ENCODE measurements at places on chromosomes 16 and 17.

- DNase-seq = peak; percentile 11
Measured at GRCh38 chr17:54891176-54891821, 9.4 kb upstream of the TOM1L1 start.

GRCh38 chr16:15498427-15499175, 64.2 kb downstream of the BMERB1 start:
- no peak for DNase-seq

DNA sequence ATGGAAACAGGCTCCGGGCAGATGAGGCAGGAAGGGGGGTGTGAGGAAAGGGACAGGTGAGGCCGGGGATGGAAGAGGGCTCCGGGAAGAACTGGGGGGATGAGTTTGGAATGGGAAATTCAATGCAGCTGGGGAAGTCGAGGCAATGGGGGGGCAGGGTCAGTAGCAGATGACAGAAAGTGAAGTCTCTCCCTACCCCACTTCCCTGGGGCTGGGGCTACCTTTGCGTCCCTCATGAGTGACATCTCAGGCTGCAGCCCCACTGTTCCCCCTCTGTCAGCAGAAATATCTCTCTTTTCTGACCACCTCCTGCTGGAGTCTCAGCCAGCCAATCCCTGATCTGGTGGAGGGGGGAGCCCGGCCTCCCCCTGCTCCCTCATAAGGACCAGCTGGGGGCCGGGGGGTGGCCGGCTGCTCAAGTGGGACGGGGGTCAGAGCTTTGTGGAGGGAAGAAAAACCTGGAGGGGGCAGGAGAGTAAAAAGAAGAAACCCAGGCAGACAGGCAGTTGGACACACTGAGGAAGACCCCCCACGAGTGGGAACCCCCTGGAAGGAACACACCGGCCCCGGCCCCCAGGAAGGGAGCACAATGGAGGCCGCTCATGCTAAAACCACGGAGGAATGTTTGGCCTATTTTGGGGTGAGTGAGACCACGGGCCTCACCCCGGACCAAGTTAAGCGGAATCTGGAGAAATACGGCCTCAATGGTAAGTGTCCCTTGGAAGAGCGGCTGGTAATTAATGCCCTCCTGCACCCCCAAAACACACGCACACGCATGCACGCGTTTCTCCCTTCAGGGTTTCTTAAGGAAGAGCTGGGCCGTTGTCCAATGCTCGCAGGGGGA, at the start of gene ATP2A1:
Gene ATP2A1, plus strand, starts transcription at position 406 of the 844 bp plus-strand sequence. Its CDS starts 184 bp downstream, at position 590.
- no peak for DNase-seq

DNA sequence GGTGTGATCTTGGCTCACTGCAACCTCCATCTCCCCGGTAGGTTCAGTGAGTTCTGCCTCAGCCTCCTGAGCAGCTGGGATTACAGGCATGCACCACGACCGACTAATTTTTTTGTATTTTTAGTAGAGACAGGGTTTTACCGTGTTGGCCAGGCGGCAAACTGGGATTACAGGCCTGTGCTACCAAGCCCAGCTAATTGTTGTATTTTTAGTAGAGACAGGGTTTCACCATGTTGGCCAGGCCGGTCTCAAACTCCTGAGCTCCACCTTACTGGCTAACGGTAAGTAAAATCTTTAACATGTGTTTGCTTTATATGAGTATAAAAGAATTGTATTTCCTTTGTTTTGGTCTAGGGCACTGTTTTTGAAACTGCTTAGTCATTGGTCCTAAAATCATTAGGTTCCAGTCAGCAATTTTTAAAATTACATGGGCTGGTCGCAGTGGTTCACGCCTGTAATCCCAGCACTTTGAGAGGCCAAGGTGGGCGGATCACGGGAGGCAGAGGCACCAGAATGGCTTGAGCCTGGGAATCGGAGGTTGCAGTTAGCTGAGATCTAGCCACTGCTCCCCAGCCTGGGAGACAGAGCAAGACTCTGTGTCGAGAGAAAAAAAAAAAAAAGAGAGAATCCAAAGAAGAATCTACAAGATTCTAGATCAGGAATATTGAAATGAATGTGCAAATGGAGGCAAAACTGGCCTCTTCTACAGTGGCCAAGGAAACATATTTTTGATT, 3.6 kb downstream of the FLYWCH1 start:
- no peak for DNase-seq

DNA sequence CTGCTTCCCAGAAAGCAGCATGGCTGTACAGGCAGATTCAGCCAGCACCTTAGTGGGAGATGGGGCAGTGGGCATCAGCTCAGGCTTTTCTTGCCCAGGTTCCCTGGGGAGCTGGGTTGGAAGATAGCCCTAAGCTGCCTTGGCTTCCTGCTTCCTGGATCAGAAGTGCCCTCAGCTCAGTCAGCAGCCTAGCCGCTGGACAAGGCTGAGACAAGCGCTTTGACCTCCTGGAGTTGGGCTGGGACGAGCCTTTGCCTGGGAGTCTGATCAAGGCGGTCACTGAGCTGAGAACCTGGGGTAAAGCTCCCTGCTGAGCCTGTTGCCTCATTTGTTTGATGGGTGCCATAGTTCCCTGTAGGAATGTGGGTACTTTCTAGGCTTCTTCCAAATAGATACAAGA, 190.0 kb downstream of the RAB11FIP4 start:
- DNase-seq = no peak

GRCh38 chr17:15081008-15081407, 184.1 kb downstream of the PMP22 start:
- DNase-seq = no peak

- DNase-seq = no peak
Measured at GRCh38 chr16:4034963-4035362, 81.3 kb downstream of the ADCY9 start.

DNA sequence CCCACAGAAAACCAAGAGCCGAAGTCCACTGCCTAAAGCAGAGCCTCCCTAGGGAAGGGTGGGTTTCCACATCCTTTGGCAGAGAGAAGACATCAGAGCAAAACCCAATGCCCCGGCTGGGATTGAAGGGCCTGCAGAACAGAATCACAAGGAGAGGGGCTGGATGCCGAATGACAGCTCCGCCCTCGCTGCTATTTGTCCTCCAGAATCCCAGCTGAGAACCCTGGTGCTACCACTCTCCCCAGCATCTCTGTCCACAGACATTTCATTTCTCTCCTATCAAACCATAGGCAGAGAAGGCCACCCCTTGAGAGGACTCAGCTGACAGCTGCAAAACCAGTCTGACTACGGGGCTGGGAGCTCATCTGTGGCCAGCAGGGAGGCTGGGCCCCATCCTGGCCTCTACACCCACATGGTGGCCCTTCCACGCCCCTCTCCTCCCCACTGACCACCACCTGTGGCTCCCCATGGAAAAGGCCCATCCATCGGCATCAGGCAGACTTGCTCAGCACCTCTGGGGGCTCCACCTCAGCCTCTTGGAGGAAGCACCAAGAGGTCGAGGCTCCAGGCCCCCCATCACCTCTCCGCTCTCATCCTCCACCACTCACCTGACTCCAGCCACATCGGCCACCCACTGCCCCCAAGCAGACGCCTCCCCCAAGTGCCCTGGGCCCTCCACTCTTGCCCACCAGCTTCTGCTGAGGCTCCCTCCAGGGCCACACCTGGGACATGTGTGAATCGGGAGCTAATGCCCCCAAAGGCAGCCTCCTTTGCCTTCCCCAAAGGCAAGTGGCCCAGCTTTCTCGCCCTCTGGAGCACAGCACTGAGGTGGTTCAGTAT, 288.5 kb downstream of the C16orf95 start:
- no peak for DNase-seq

- no peak for DNase-seq
Measured at GRCh38 chr16:2187212-2187611, 9.2 kb downstream of the CASKIN1 start.

DNA sequence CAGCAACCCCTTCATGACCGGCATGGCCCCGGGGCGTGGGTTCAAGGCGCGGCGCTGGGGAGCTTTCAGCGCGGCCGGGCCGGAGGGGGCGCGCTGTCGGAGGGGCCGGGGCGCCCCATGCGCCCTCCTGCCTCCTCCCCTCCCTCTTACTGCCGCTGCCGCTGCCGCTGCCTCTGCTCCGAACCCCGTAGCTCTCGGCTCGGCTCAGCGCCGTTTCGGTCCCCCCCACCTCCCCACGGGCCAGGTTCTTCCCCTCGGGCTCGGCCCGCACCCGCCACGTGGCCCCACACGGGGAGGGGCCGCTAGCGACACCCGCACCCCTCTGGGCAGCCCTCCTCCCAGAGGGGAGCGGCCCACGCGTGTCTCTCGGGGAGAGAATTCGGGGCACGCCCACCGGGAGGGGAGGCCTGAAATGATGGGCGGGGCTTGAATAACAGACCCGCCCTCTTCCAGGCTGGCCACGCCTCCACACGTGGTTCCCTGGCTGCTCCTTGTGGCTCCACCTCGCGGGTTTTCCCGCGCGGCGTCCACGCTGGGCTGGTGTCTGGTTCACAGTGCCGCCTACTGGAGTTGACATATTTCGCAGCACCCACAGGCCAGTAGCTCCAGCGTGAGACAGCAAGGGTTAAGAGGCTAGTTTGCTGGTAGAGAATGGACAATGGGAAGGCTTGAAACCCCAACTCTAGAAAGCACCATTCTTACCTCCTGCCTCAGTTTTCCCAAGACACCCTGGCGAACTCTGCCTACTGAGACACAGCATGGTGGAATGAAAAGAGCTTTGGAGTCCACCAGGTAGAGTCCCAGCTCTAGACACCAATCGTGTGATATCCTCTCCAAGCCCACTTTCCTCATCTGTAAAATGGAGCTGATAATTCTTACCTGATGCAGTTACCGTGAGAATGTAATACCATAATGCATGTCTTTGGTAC, at the start of gene KCNH4:
Gene KCNH4, minus strand, starts transcription at position 221 of the 929 bp plus-strand sequence. Its CDS starts 197 bp downstream, at position 24.
- DNase-seq = peak; percentile 95

GRCh38 chr17:29109477-29110371, 66.8 kb downstream of the PIPOX start:
- DNase-seq = no peak

GRCh38 chr17:8940866-8941471, 24.5 kb downstream of the PIK3R5 start:
- peak; percentile 36 for DNase-seq

DNA sequence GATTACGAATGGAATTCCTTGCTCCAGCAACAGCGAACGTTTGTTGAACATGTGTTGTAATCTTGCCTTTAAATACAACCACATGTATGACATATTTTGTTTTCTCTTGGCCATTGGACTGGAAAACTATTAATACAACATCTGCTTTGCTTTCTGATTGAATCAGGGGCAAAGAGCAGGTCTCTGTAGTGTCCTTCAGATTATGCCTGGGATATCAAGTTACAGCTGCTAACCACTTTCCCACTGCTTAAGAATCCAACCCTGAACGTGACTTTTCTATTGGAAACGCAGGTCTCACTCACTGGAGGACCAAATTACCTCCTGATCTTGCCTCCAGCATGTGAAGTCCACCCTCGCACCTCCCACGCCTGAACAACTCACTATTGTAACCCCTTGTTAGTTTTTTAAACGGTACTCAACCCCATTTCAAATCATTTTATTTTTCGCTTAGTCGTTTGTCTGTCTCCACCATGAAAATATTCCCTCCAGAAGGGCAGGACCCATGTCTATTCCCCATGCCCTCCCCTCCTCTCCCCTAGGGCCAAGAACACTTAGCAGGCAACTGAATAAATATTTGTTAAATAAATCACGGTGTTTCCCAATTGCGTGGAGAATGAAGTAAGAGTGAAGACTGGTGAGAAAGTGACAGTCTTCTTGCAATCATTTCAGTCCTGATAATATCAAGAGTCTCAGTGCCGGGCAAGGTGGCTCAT, 57.4 kb upstream of the MRTFB start:
- no peak for DNase-seq

- DNase-seq = no peak
Measured at GRCh38 chr17:66240013-66240412, 10.8 kb upstream of the APOH start.

DNA sequence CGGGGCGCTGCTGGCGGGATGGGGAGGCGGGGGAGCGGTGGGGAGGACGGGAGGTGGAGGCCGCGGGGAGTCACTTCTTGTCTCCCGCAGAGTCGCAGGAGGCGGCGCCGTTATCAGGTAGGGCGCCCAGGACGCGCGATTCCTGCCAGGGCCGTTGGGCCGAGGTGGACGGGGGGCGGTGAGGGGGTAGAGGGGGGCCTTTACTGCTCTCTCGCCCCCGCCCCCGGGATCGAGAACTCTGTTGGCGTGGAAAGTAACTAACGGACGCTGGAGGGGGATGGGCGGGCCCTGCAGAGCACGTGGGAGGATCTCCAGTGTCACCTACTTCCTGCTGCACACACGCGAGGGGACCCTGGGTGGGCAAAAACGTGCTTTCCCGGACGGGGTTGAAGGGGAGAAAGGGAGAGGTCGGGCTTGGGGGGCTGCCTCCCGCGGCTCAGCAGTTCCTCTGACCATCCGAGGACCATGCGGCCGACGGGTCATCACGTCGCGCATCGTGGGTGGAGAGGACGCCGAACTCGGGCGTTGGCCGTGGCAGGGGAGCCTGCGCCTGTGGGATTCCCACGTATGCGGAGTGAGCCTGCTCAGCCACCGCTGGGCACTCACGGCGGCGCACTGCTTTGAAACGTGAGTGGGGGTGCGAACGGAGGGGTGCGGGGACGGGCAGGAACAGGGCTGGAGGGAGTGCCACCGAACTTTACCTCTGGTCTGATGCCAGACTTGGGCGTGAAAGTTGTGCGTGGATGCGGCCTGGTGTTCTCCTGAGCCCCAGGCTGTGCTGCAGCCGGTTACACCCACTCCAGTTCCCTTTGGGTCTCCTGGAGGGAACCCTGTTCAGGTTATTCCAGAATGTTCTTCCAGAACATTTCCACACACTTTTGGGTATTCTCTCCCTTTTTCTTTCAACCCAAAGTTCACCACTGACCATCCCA, 569 bp downstream of the PRSS21 start:
- DNase-seq = peak; percentile 49

- DNase-seq = no peak
Measured at GRCh38 chr17:337453-337852, 15.2 kb downstream of the RPH3AL start.

DNA sequence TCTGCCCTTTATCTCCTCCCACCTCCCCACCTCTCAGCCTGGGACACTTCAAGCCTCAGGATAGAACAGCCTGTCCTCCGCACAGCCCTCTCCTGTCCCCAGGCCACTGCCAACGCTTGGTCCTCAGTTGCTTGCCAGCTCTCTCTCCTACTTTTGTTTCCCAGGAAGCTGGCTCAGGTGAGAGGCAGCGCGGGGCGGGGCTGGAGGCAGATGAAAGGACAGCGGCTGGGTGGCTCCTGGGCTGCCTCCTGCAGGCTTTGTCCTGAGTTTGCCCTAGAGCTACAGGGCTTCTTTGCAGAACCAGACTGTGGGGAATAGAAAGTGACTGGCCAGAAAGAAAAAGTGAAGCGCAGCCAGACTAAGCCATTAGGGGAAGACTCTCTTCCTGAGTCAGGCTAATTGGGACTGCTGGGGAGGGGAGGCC, 48.2 kb upstream of the CDC42EP4 start:
- no peak for DNase-seq

GRCh38 chr17:3761036-3761917, 37.6 kb downstream of the HASPIN start:
- no peak for DNase-seq

GRCh38 chr16:31348579-31348978, 6.4 kb upstream of the ITGAX start:
- no peak for DNase-seq

DNA sequence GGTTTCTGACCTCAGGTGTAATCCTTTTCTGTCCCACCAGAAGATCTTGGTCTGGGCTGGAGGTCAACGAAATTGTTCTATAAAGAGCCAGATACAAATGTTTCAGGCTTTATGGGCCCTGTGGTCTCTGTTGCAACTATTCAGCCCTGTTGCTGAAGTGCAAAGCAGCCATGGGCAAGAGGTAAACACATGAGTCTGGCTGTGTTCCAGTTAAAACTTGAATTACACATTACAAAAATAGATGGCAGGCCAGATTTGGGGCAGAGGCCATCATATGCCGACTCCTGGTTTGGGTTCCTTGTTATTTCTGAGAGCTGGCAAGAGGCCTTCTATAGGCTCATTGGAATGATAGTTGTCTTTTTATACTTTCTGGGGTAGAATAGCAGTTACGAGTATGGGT, 114.4 kb downstream of the SDR42E1 start:
- no peak for DNase-seq

GRCh38 chr17:42586514-42587230, 9.1 kb upstream of the PSMC3IP start:
- peak; percentile 66 for DNase-seq

All from GM12865 (cell line).